Activated CD4-positive, alpha-beta memory T cell treated with anti-CD3 and anti-CD28 coated beads for 36 hours (primary cell): ENCODE measurements at places on chromosomes 5 and 9. TPM values are rescaled to one million over a fixed set of nuclear protein-coding genes. Genes with fewer than 3 reads are reported as not detected.

The ITGA2 gene
- total RNA-seq, result 2.3 TPM

The COL15A1 gene
- total RNA-seq, result 0.14 TPM

The DOLPP1 gene
- total RNA-seq, result 15.3 TPM

The PAEP gene
- total RNA-seq, result not detected

The TAF11L12 gene
- total RNA-seq, result not detected
